ENCODE measurements at places on chromosomes 12 and 14. TPM values are rescaled to one million over a fixed set of nuclear protein-coding genes. Genes with fewer than 3 reads are reported as not detected.

- no peak for DNase-seq
These were observed 24.3 kb upstream of the ADGRD1 start for GRCh38 chr12:130929363-130929762.

DNA sequence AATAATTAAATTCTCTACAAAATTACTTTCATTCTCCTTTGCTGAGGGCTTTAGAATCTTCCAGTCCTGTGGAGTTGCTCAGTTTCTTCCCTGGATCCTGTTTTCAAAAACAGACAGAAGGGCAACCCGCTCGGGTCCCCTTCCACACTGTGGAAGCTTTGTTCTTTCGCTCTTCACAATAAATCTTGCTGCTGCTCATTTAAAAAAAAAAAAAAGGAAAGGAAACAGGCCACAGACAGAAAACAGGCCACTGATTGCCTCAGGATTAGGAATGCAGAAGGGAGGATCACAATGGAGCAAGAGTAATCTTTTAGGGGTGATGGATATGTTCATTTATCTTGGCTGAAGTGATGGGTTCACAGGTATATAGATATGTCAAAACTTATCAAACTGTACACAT lies 29.5 kb upstream of the HIGD1C start:
- no peak for DNase-seq

DNA sequence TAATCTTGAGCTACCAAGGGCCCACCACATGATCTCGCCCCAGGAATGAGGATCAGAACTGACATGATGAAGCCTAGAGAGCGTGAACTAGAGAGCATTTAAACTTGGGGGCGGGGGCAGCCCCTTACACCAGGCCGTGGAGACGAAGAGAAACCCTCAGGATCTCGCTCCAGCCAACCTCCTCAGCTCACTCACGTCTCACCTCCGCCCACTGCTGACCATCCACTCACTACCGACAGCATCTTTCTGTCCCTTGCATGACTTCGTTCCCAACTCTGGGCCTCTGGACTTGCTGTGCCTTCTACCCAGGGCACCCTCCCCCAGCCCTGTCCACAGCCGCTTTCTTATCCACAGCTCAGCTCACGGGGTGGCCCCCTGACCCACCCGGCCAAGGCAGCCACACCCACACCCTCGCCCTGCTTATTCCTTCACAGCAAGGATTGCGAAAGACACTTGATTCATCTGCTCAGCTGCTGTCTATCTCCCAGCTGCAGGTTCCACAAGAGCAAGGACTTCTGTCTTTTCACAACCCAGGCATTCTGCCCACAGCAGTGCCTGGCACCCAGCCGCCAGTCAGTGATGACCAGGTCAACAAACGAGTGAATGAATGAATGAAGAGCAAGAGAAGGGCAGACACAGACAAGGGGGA lies 6.4 kb downstream of the STX2 start:
- DNase-seq: peak; percentile 58

DNA sequence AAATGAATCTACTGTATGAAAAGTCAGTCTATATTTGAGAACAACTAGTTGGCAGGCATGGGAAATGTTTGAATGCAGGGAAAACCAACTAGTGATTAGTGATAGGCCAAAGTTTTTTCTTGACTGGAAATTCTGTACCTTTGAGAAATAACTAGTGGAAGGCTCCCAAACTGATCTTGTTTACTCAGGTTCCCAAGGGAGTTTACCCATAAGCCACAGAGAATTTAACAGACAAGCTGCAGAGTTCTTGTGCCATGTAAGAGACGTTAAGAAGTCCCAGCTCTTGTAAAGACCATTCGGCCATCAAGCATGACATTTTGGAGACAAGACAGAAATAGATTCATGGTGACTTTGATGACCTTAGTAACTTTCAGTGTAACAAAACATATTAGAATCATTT lies 1882.8 kb upstream of the SEL1L start:
- no peak for DNase-seq

Gene SIRT4
- total RNA-seq: 1.3 TPM

Gene ITGB7
- total RNA-seq: 8.4 TPM
